Stimulated activated CD8-positive, alpha-beta memory T cell treated with anti-CD3 and anti-CD28 coated beads, Interleukin-15, amount 100 ng/mL, for 1 hour (primary cell): ENCODE measurements at places on chromosomes 4 and X.

DNA sequence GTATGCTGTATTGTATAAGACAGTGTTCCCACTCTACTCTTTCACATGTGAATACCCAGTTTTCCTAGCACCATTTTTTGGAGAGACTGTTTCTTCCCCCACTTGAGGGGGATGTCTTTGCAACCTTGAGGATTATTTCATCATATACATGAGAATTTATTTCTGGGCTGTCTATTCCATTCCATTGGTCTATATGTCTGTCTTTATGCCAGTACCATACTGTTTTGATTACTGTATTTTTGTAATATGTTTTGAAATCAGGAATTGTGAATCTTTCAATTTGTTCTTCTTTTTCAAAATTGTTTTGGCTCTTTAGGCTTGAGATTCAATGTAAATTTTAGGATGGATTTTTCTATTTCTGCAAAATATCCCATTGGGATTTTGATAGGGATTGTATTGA is 15.8 kb upstream of the LHFPL1 start:
- no peak for DNase-seq

- DNase-seq = no peak
Measured at GRCh38 chr4:99821918-99822503, 5.4 kb downstream of the DAPP1 start.

DNA sequence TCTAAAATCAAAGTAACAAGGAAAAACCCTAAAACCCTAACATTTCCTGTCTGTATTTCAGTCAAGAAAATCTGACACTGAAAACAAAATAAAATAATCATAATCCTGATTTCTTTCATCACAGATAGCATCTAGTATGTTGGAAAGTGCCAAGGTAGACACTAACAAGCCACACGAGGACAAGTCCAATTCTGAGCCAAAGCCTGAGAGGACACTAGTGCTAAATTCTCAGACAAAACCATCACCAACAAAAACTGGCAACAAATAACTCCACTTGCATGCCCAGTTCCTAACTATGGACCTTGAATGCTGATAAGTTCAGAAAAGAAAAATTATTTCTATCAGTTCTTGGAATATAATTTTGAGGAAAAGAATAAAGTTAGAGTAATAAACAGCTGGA is 113.7 kb downstream of the MANBA start:
- no peak for DNase-seq

- no peak for DNase-seq
Measured at GRCh38 chr4:3343358-3343757, 50.5 kb downstream of the RGS12 start.

DNA sequence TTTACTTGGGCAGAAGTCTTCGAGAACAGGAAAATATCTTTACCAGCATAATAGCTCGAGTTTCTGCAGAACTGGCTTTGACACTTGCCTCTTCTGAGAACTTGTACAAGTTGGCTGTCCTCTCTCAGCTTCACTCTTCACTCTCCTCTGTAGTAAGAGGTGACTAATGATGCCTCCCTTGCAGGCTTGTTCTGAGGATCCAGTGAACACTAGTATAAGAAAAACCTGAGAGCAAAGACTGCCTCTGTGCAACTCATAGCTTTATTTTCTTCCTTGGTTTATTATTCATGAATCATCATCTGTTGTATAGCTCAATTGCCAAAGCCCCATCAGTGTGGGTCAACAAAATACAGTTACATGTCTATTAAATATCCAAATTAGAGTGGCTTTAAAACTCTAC is 266.7 kb upstream of the CLNK start:
- DNase-seq = no peak

DNA sequence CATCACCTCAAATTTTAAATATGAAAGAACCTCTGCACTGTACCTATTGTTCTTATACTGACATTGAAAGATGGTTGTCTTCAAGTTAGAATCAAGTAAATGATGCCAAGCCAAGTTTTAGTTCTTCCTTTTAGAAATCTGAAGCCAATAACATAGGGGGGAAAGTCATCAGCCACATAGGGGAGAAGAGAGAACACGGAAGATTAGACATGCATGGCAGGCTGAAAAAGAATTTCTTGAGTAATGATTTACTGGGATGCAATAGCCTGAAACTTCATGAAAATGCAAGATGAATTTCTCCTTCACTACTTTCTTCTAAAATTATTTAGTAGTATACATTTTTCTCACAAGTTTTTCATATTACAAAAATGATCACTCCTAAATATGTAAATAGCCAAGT is 13.6 kb upstream of the EPGN start:
- DNase-seq = no peak

DNA sequence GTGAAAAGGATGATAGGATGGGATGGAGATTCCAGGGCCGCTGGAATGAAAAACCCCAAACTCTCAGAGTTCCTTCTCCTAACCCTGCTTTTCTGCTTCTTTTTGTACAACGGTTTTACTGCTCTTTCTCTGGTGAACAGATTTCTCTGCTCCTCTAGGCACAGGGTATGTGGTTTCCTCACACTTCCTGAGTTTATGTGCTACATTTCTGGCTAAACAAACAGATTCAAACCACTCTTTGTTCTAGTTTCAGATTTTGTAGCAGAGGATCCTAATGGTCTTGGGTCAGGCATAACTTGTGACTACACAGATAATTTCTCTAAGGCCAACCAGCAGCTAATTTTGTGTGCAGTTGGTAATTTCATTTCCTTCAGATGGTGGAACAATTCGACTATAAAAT is 52.6 kb downstream of the OSTC start:
- no peak for DNase-seq

DNA sequence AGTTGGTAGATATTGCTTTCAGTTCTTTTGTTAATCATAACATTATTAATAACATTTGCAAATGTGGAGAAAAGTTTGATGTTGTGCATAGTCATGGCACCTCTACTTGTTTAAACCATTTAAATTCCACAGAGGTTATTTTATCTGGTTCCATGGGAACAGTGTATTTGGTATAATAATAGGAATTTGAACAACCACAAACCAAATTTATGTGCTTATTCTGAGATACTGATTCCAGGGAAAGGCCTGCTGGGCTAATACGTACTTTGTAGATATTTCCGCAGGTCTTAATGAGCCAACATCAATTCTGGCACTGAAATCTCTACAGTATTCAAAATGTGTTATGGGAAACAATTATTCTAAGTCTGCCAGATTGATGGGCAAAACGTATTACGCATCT is 319.0 kb downstream of the DKK2 start:
- no peak for DNase-seq

- no peak for DNase-seq
Measured at GRCh38 chrX:133177202-133177601, 41.0 kb downstream of the TFDP3 start.

GRCh38 chr4:102614801-102615200 is 113.6 kb downstream of the NFKB1 start:
- DNase-seq = no peak

DNA sequence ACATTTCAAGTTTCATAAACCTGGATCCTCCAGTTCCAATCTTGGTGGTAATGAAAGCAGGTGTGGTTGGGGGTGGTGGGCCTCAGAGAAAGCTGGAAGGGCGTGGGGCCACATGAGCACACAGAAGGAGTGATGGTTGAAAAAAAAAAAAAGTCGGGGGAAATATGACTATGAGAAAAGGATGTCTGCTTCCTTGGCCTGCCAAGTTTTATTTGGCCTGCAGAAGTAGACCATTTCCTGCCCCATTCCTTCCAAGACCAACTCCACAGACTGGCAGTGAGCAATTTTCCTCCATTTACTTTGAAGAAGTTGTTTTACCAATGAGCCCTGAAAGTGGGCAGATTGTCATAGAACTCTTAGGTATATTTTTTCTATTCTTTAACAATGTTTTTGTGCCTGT is 43.3 kb downstream of the LNX1 start:
- no peak for DNase-seq

DNA sequence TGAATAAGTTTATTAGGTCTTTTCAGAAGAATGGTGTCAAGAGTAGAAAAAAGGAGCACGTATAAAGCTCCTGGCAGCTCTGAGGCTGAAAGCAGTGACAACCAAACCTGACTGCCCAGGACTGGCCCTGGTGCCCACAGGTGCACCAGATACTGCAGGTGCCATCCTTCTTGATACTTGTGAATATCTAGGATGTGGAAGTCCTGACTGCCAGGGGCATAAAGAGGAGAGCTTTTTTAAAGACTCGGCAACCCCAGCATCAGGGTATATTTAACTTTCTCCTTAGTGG is 60.7 kb downstream of the TMEM150C start:
- no peak for DNase-seq

DNA sequence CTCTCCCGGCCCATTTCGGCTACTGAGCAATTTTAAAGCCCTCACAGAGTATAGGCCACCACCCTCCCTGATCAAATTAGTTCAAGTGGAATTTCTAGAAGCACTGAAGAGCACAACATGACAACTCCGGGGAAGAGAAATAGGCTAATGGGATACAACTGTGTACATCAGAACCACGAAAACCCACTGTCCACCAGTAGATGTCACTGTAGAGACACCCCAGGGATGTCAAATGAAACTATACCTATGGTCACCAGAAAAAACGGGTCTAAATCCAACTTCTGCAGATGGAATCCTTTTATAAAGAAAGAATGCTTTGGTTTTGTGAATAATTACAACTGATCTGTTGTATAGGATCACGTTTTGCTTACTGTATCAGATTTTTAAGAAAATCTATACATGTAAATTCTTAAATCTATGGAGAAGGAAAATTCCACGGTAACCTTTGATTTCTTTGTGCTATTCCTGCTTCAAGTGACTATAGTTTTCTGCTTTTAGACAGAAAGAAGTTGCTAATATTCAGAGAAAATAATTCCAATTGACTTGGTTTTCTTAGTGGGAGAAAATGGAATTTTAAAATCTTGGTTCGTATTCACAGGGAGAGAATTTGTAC is 29.5 kb upstream of the MAP3K15 start:
- peak; percentile 4 for DNase-seq

GRCh38 chr4:54908763-54909162 is 216.6 kb downstream of the KDR start:
- DNase-seq = no peak

DNA sequence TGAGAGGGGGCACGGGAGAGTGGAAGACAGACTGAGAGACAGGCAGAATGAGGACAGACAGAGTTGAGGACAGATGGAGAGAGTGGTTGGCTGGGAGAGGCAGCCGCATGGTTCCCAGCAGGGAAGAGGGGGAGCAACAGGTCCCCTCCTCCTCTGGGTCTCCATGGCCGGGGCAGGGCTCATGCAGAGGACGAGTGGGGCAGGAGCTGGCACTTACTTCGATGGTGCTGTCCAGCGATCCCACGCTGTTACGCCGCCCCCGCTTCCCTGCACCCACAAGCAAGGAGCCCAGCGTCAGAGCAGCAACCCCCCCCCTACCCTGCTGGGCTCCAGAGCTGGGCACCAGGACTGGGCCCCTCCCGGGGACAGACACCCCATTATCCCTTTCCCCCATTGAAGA is 10.6 kb upstream of the KDM5C start:
- DNase-seq = no peak

DNA sequence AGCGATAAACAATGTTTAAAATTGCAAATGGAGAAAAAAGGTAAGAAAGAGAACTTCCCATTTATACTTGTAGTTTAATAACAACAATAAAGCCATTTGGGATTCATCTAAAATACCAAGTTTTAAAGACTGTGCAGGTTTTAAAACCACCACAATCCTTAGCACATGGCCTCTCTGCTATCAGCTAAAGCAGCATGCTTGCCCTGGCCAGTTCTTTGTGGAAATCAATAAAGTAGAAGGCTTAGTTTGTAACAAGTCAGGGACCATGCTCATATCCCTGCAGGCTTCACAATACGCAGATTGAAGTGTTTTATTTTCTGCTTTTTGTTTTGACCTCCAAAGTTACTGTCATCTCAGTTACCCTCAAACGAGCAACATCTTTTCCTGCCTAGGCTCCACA is 249.5 kb downstream of the INPP4B start:
- DNase-seq = no peak

- DNase-seq = no peak
Measured at GRCh38 chr4:1043651-1044468, 32.4 kb downstream of the FGFRL1 start.

GRCh38 chrX:110825972-110826371 is 30.4 kb upstream of the CHRDL1 start:
- DNase-seq = no peak

DNA sequence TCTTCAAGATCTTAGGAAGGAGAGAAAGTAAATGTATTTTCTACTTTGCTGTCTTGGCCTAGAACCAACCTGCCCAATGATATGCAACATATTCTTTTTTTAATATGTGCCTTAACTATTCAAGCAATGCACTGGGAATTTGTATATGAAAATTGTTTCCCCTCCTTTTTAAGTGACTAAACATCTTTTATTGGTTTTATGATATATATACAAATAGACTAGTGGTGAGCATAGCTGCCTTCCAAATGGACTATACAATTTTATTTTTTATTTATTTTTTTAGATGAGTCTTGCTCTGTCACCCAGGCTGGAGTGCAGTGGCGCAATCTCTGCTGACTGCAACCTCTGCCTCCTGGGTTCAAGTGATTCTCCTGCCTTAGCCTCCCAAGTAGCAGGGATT is 10.3 kb downstream of the NOCT start:
- DNase-seq = no peak

- no peak for DNase-seq
Measured at GRCh38 chrX:19748896-19749680, 138.3 kb downstream of the SH3KBP1 start.

DNA sequence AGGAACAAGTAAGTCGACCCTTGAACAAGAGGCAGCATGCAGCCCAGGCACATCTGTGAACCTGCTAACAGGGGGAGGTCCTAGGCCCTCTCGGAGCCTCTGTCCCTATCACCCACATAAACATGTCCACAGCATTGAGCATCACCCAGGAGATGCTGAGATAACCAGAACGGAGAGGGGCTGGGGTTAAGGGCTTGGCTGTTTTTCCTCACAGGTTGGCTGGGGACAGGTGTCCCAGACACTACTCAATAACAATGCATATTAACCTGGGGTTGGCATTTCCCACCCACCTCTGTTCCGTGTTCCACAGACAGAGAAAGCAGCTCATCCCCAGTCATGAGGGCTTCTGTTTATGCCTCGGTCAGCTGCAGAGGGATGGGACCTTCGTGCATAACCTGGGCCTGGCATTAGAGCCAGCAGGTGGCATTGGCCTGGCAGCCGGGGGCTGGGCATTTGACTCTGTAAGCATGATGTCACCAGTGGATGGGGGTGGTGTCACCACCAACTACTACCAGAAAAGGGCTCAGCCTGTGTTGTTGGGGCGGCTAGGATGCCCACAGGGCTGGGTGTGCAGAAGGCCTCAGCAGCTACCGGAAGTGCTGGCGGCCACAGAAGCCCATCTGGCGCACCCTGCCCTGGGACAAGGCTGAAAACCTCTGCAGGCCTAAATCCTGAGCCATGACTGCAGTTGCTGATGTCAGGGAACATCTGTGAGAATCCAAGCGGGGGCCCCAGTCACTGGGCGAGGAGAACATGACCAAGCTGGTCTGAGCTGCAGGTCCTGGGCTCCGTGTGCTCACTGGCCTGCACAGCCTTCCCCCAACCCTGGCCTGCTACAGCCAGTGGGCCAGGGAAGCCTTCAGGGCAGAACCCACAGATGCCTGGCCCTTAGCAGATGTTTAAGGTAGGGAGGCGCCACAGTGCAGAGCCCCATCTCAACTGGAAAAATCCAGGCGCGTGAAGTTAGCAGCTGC is 351.4 kb downstream of the NR3C2 start:
- DNase-seq = no peak

- no peak for DNase-seq
Measured at GRCh38 chr4:38091636-38092035, 131.4 kb downstream of the PTTG2 start.

GRCh38 chr4:10186228-10187214 is 69.9 kb upstream of the WDR1 start:
- no peak for DNase-seq

- no peak for DNase-seq
Measured at GRCh38 chrX:12929701-12930100, 23.3 kb downstream of the TLR8 start.
